ENCODE measurements at places on chromosomes 6 and 20. TPM values are rescaled to one million over a fixed set of nuclear protein-coding genes. Genes with fewer than 3 reads are reported as not detected.

The GPLD1 gene
- 62.0 TPM for total RNA-seq

The GSTA1 gene
- 59.4 TPM for total RNA-seq

The DYNLRB1 gene
- total RNA-seq, result 31.7 TPM

The CLPSL1 gene
- not detected for total RNA-seq

The ANKRD66 gene
- not detected for total RNA-seq

- H3K27me3 ChIP-seq, result no peaks in the 10 kb centered on the region
- H3K27ac ChIP-seq, result no peak overlapping the region
- H3K36me3 ChIP-seq, result no peaks in the 10 kb centered on the region
- no peak overlapping the region for H3K4me3 ChIP-seq
- no peaks in the 10 kb centered on the region for H3K4me1 ChIP-seq
- DNase-seq, result no peak
These were observed 35.1 kb downstream of the SNAP25 start for GRCh38 chr20:10253780-10254179.

DNA sequence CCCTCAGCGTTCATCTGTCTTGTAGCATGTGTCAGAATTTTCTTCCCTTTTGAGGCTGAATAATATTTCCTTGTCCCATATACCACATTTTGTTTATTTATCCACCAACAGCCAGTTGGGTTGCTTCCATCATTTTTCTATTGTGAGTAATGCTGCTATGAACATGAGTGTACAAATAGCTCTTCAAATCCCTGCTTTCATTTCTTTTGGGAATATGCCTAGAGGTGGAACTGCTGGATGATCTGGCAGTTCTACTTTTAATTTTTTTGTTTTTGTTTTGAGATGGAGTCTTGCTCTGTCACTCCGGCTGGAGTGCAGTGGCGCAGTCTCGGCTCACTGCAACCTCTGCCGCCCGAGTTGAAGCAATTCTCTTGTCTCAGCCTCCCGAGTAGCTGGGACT is 64.7 kb downstream of the SASH1 start:
- H3K27ac ChIP-seq, result no peak overlapping the region
- H3K27me3 ChIP-seq, result no peaks in the 10 kb centered on the region
- peaks cover 4% of the 10 kb centered on the region for H3K4me1 ChIP-seq
- DNase-seq, result no peak

DNA sequence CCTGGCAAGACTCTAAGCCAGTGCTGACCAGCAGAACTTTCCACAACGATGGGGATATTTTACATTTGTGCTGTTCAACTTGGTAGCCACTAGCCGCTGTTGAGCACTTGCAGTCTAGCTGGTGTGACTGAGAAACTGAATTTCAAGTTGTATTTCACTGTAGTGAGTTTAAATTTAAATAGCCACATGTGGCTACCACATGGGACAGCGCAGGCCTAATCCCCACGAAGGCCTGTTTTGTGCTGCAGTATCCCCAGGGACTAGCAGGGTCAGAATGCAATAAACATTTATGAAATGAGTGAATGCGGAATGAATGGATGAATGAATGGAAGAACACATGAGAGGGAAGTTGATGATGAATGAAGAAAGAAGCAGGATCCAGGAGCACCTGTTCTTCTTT is 115.8 kb downstream of the TRERF1 start:
- no peaks in the 10 kb centered on the region for H3K4me1 ChIP-seq
- no peak overlapping the region for H3K4me3 ChIP-seq
- DNase-seq, result no peak
- no peaks in the 10 kb centered on the region for H3K36me3 ChIP-seq
- H3K27me3 ChIP-seq, result no peaks in the 10 kb centered on the region

DNA sequence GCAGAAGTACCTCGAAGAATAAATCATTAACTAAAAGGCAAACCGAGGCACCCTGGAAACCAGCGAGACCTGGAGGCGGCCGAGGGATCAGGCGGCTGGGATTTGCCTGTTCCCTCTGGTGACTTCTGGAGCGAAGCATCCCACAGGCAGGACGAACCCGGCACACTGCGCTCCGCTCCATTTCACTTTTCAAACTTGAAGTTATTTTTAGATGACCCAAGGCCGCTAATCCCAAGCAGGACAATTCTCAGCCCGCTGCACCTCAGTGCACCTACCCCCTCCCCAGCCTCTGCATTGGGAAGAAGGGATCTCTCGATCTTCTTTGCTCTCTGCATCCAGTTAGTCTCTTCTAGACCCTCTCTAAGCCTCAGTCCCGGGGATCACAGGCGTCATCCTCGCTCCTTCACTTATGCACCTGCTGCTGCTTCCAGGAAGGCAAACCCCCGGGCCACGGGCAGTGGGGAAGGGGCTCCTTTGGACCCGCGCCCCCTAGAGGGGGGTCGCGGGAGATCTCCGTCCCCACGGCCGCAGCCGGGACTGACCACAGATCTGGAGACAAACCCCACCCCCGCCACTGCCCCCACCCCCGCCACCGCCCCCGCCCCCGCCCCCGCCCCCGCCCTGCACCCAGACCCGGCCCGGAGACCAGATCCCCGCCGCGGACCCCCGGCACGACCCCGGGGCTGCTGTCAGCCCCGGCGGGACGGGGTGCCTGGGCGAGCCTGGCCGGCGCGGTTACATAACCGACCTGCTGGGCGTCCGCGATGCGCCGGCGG is 636 bp downstream of the RCAN2 start:
- no peak overlapping the region for H3K27ac ChIP-seq
- H3K36me3 ChIP-seq, result no peaks in the 10 kb centered on the region
- H3K4me3 ChIP-seq, result peak overlapping the region; percentile 26
- H3K4me1 ChIP-seq, result peaks cover 22% of the 10 kb centered on the region
- no peaks in the 10 kb centered on the region for H3K27me3 ChIP-seq

GRCh38 chr6:2786269-2786668 is 21.1 kb downstream of the WRNIP1 start:
- no peak for DNase-seq
- no peak overlapping the region for H3K27ac ChIP-seq
- H3K36me3 ChIP-seq, result peaks cover 7% of the 10 kb centered on the region

- H3K4me1 ChIP-seq, result no peaks in the 10 kb centered on the region
- no peak for DNase-seq
- H3K27me3 ChIP-seq, result no peaks in the 10 kb centered on the region
- H3K27ac ChIP-seq, result no peak overlapping the region
- no peaks in the 10 kb centered on the region for H3K36me3 ChIP-seq
- no peak overlapping the region for H3K4me3 ChIP-seq
These were observed 87.4 kb downstream of the TMEM200A start for GRCh38 chr6:130453230-130453629.

DNA sequence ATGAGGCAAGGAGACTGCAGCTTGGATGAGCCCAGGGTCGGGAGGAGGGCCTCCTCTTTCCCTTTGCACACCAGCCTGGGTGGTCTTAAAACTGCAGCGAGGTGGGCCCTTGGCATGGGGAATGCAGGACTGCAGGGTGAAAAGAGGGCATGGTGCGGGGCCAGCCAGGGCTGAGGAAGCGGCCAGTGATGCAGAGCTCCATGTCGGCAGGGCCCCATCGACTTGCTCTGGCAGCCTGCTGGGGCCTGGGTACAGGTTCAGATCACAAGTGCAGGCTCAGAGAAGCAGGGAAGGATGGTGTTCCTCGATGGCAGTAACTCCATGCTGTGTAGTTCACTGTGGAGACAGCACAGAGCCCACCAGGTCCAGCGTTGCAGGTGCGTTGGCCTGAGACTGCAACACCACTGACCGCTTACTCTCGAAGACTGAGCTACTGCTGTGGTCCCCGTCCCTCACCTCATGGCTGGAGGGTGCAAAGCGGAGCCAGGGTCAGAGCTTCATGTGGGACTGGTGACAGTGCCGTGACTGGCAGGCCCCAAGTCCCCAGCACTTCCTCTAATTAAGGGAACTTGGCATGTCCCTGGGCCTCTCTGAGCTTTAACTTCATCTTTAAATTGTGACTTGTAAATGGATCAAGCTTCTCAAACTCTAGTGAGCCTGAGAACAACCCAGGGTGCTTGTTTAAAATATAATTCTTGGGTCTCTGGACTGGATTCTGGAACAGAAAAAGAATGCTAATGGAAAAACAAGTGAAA is 223.2 kb downstream of the SYNDIG1 start:
- H3K27ac ChIP-seq, result no peak overlapping the region
- H3K4me3 ChIP-seq, result no peak overlapping the region
- no peaks in the 10 kb centered on the region for H3K36me3 ChIP-seq

DNA sequence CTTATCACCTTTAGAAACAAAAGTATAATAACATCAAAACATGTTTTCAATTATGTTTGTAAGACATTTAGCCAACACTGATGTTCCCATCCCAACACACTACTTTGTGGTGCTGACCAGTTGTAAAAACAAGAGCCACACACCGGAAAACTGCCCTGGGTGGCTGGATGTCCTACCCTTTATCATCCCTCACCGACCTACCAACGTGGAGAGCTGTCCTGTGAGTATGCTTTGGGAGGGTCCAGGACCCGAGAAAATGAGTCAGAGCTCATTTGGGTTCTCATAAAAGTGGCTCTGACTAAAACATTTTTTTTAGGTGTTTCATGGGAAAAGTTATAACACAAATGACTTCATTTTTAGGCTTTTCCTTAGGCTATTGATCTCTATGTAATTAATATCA is 29.3 kb upstream of the CTAGE9 start:
- no peak overlapping the region for H3K27ac ChIP-seq
- no peak overlapping the region for H3K4me3 ChIP-seq
- no peaks in the 10 kb centered on the region for H3K36me3 ChIP-seq
- no peaks in the 10 kb centered on the region for H3K27me3 ChIP-seq
- no peak for DNase-seq

GRCh38 chr6:1764397-1764987 is 154.8 kb downstream of the FOXC1 start:
- DNase-seq, result no peak
- H3K27me3 ChIP-seq, result no peaks in the 10 kb centered on the region
- no peaks in the 10 kb centered on the region for H3K36me3 ChIP-seq
- H3K27ac ChIP-seq, result no peak overlapping the region

GRCh38 chr6:53647462-53648094 is 18.0 kb downstream of the KLHL31 start:
- no peak for DNase-seq
- H3K36me3 ChIP-seq, result no peaks in the 10 kb centered on the region
- H3K27ac ChIP-seq, result no peak overlapping the region
- no peak overlapping the region for H3K4me3 ChIP-seq
- H3K4me1 ChIP-seq, result peaks cover 14% of the 10 kb centered on the region
- no peaks in the 10 kb centered on the region for H3K27me3 ChIP-seq

- no peaks in the 10 kb centered on the region for H3K4me1 ChIP-seq
- DNase-seq, result no peak
- no peak overlapping the region for H3K4me3 ChIP-seq
- H3K27me3 ChIP-seq, result no peaks in the 10 kb centered on the region
- H3K27ac ChIP-seq, result no peak overlapping the region
These were observed 6.7 kb upstream of the GJA10 start for GRCh38 chr6:89887452-89888137.

GRCh38 chr6:158835616-158836221 is 16.6 kb upstream of the EZR start:
- no peak overlapping the region for H3K4me3 ChIP-seq
- DNase-seq, result peak; percentile 80
- peak overlapping the region; percentile 59 for H3K27ac ChIP-seq
- no peaks in the 10 kb centered on the region for H3K36me3 ChIP-seq
- H3K27me3 ChIP-seq, result no peaks in the 10 kb centered on the region
- H3K4me1 ChIP-seq, result no peaks in the 10 kb centered on the region

DNA sequence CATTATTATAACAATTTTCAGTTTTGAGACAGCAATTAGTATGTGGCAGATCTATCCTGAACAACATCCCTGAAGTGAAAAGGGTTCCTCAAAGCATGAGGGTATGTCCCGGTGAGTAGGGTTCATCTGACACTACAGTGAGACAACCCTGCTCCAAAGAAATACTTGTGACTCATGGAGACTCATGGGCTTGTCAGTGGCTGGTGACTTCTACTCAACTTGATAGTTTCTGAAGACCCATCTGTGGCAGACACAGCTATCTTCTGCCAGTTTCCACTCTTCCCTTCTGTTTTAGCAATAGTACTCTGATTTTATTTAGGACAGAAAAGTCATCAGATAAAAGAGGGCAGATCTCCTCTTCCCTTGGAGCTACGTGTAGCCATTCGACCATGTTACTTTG is 41.4 kb downstream of the MAP3K7 start:
- no peaks in the 10 kb centered on the region for H3K27me3 ChIP-seq
- DNase-seq, result no peak
- H3K4me3 ChIP-seq, result no peak overlapping the region
- H3K4me1 ChIP-seq, result no peaks in the 10 kb centered on the region

DNA sequence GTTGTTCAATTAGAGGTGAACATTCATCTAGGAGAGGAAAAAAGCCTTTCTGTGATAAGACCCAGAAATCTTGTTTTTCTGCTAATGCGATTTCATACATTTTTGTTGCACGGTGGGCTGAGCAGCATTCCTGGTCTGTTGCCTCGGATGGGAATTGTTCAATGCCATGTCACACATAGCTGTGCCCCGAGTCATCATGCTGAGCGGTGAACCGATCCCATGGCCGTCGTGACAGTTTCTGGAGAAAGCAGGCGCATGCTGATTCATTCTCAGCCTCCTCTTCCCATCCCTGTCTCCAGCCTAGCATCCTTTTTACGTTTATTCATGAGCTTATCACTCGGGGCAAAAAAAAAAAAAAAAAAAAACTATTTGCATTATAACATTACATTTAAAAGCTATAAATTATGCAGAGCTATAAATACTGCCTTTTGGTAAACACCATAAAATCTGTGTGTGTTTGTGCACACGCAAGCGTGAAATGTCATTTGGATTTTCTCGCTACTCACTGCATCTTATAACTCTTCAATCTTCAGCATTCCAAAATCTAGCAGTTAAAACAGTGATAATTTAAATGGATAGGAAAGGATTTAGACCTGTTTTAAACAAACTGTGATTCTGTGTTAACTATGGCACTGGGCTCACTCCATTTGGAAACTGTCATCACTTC is 58.9 kb upstream of the IFNGR1 start:
- no peaks in the 10 kb centered on the region for H3K36me3 ChIP-seq
- no peak for DNase-seq
- no peaks in the 10 kb centered on the region for H3K4me1 ChIP-seq

GRCh38 chr6:161578478-161578877 is 304.6 kb upstream of the AGPAT4 start:
- H3K27ac ChIP-seq, result no peak overlapping the region
- H3K4me1 ChIP-seq, result no peaks in the 10 kb centered on the region
- H3K4me3 ChIP-seq, result no peak overlapping the region
- no peaks in the 10 kb centered on the region for H3K36me3 ChIP-seq

GRCh38 chr6:161379834-161380582 is 106.1 kb upstream of the AGPAT4 start:
- no peak for DNase-seq
- no peaks in the 10 kb centered on the region for H3K36me3 ChIP-seq
- H3K27ac ChIP-seq, result no peak overlapping the region

DNA sequence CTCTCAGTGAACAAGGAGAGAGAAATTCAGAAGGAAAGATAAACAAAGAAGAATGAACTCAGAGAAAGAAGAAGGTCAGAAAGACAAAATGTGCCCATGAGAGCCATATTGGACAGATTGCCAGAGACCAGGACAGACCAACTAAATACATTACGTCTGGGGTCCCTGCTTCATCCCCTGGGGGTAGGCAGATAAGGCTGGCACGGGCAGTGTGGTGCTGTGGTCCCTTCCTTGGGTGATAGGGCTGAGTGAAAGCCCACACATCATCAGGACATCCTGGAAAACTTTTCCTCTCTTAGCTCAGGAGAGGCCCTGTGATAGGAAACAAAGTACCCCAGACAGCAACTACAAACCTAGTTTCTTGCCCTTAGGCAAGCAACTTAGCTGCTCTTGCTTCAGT is 13.2 kb upstream of the ARMC12 start:
- H3K4me3 ChIP-seq, result no peak overlapping the region
- H3K27ac ChIP-seq, result peak overlapping the region; percentile 72
- no peaks in the 10 kb centered on the region for H3K36me3 ChIP-seq
- DNase-seq, result no peak
- H3K27me3 ChIP-seq, result no peaks in the 10 kb centered on the region
- peaks cover 24% of the 10 kb centered on the region for H3K4me1 ChIP-seq

GRCh38 chr6:28653876-28654275 is 128.2 kb downstream of the GPX5 start:
- no peak for DNase-seq
- H3K27me3 ChIP-seq, result peaks cover 16% of the 10 kb centered on the region
- no peaks in the 10 kb centered on the region for H3K4me1 ChIP-seq
